ENCODE measurements at places on chromosomes 1 and 21.

DNA sequence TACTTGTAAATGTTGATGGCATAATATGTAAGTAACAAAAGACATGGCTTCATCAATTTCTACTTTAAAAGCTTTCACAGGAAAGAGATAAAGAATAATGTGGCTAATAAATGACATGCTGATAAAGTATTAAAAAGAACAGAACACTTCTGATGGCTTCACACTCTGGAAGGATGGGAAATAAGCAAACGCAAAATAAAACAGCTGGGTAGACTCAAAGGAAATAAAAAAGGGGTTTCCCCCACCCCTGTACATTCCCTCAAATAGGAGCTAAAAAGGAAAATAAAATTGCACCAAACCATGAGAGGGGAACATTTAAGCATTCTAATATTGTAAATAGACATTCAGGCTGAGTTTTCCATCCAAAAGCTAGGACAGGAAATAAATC lies 27.0 kb upstream of the DYRK1A start:
- no peak for DNase-seq

GRCh38 chr1:108570128-108570527 lies 10.2 kb downstream of the EEIG2 start:
- peak; percentile 25 for DNase-seq

GRCh38 chr1:147824798-147825197 lies 64.4 kb upstream of the GJA5 start:
- DNase-seq, result no peak

DNA sequence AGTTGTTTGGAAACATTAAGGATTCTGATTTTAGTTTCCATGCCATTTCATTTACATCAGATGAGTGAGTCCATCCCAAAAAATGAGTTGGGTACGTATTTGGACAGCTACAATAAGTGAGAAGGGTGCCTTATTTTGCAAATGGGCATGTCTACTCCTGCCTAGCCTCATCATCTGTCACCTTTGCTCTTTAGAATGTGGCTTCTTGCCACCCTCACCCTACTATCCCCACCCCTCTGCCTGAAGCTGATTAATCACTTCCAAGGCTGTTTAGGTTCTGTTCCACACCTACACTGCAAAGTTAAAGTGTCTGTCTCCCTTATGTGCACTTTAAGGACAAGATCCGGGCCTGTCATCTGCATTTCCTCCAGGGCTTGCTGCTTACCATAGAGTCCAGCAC lies 61.2 kb downstream of the ST6GALNAC5 start:
- no peak for DNase-seq

- DNase-seq, result no peak
Measured at GRCh38 chr1:156428746-156429288, 59.8 kb downstream of the RHBG start.

DNA sequence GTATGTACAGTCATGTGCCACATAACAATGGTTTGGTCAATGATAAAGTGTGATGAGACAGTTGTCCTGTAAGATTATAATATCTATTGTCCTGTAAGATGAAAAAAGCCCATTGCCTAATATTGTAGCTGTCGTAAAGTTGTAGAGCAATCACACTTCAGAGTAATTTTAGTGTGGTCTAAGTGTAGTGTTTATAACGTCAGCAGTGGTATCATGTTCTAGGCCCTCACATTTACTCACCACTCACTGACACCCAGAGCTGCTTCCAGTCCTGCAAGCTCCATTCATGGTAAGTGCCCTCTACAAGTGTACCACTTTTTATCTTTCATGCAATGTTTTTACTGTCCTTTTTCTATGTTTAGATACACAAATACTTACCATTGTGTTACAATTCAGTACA lies 259.9 kb upstream of the RAB4A start:
- no peak for DNase-seq

GRCh38 chr21:44949779-44950198 lies 10.0 kb downstream of the SLX9 start:
- peak; percentile 57 for DNase-seq

- no peak for DNase-seq
Measured at GRCh38 chr1:34129630-34130029, 35.4 kb downstream of the CSMD2 start.

Data from HepG2 (cell line).